Left renal pelvis (tissue), 4 donors: ENCODE measurements at places on chromosomes 5 and 9. TPM values are rescaled to one million over a fixed set of nuclear protein-coding genes. Genes with fewer than 3 reads are reported as not detected.

- no peak for DNase-seq
These were observed 28.6 kb downstream of the NKD2 start for GRCh38 chr5:1037123-1037670.

- DNase-seq = no peak
These were observed 254.0 kb upstream of the IRX1 start for GRCh38 chr5:3341446-3342240.

DNA sequence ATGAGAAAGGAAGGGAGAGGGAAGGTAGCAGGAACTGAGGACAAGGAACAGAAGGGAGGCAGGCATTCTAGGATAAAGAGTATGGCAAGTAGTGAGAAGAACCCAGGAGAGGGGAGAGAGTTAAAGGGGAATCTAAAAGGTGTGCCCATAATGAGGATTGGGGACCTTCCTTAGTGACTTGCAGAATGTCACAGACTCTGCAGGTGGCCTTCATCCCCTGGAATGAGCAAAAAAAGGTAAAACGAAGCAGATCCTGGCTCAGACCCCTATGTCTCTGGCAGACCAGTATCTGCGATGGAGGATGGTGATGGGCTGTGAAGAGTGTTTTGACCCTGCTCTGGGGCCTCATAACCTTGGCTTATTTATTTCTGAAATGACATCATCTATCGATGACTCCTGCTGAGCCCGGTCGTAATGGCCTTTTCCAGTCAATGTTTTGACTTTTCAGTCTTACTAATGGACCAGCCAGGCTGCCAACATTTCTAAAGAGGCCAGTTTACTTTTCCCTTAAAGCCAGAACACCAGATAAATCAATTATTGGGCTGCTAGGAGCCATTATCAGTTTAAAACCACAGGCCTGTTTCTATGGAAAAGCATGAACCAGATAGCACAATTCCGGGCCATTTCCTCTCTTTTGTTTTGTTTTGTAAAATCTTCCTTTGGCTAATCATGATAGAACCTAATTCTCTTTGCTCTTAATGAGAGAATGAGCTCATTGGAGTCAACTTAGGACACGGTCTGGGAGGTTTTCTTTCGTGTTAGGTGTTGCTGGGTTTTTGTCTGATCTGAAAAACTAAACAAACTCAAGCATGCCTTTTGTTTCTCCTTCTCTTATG, 3.1 kb downstream of the TMOD1 start:
- DNase-seq = no peak

DNA sequence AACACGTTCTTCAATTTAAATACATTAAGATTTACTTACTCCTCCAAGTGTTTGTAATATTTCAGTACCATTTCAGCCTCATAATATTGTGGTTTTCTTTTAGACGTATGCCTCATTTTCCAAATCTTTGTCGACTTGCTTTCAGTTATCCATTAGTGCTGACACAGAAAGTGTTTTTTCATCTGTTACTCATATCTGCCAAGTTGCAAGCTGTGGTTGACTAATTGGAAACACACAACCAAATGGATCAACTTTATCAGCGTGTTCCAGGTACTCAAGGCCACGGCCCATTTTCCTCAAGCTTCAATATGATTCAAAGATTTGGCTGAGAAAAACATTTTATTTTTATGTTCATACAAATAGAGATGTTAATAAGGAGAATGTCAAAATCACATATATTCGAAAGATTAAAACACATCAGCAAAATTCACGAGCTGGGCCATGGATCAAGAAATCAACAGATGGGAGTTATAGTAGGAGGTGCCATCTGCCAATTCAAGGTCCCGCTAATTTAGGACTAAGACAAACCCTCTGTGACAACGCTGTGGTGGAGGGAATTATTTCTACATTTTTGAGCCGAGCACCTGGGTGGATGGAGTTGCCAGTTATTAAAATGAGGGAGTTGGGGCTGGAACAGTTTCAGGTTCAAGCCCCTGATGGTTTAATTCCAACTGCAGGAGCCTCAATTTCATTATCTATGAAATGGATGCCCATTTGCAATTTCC, 27.2 kb upstream of the CCNJL start:
- no peak for DNase-seq

DNA sequence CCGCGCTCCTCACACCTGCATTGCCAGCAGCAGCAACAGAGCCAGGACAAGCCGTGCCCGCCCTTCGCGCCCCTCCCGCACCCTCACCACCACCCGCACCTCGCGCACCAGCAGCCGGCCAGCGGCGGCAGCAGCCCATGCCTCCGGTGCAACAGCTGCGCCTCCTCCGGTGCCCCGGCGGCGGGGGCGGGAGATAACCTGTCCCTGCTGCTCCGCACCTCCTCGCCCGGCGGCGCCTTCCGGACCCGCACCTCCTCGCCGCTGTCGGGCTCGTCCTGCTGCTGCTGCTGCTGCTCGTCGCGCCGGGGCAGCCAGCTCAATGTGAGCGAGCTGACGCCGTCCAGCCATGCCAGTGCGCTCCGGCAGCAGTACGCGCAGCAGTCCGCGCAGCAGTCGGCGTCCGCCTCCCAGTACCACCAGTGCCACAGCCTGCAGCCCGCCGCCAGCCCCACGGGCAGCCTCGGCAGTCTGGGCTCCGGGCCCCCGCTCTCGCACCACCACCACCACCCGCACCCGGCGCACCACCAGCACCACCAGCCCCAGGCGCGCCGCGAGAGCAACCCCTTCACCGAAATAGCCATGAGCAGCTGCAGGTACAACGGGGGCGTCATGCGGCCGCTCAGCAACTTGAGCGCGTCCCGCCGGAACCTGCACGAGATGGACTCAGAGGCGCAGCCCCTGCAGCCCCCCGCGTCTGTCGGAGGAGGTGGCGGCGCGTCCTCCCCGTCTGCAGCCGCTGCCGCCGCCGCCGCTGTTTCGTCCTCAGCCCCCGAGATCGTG, 517 bp downstream of the KCNN2 start:
- no peak for DNase-seq

- no peak for DNase-seq
These were observed 232.7 kb upstream of the ACTBL2 start for GRCh38 chr5:57715296-57715695.

- DNase-seq = no peak
These were observed 1.4 kb upstream of the GLRX start for GRCh38 chr5:95823738-95824609.

Gene OLFM1
- polyA plus RNA-seq = 15.5 TPM

Gene AFF4
- polyA plus RNA-seq = 64.8 TPM

DNA sequence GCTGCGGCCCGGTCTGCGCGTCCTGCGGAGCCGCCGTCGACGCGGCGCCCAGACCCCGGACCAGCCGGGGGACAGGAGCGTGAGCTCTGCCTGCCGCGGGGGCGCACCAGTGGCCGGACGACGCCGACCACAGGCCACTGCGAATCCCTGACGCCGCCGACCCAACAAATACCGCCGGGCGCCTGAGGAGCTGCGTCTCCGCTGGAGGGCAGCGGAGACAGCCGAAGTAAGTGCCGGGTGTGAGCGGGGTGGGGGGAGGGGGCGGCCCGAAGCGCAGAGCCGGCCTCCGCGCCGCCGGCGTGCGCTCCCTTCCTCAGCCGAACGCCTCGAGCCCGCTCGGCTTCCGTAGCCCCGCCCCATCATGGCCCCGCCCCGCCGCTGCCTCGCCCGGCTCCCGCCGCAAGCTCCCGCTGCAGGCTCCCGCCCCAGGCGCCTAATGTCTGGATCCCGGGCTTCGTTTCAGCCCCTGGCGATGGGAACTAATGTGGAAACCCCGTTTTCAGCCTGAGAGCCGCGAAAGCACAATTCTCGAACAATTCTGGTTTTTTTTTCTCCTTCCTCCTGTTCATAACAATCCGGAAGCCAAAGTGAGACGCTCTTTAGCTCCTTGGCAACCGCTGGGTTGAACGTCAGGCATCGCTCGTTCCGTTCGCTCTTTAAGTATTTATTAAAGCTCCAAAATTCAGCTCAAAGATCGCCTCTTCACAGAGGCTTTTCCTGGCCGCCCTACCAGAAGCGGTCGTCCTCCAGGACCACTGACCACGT, at the start of gene RFK:
Gene RFK, minus strand, starts transcription at position 232 of the 765 bp plus-strand sequence. CDS start 255 bp downstream, outside the sequence.
- peak; percentile 79 for DNase-seq

Gene MEIKIN
- polyA plus RNA-seq = not detected

Gene PAIP2
- 158 TPM for polyA plus RNA-seq

Gene ANKRD18A
- polyA plus RNA-seq = 4.8 TPM

DNA sequence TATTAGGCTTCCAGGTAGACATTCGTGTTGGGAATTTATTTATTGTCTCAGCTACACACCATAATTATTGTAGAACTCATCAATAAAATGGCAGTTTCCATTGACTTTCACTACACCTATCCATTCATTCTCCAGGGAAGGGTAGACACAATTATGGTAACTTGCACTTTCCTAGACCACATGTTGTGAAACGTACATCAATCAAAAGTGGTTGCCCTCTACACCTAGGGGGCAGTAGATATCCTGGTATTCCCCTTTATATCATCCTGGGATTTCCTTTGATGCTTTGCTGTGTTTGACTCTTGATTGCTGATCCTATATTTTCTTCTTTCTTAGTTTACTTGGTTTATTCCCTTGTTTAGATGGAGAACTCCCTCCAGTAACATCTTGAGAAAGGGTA, 47.9 kb downstream of the ADGRV1 start:
- no peak for DNase-seq

DNA sequence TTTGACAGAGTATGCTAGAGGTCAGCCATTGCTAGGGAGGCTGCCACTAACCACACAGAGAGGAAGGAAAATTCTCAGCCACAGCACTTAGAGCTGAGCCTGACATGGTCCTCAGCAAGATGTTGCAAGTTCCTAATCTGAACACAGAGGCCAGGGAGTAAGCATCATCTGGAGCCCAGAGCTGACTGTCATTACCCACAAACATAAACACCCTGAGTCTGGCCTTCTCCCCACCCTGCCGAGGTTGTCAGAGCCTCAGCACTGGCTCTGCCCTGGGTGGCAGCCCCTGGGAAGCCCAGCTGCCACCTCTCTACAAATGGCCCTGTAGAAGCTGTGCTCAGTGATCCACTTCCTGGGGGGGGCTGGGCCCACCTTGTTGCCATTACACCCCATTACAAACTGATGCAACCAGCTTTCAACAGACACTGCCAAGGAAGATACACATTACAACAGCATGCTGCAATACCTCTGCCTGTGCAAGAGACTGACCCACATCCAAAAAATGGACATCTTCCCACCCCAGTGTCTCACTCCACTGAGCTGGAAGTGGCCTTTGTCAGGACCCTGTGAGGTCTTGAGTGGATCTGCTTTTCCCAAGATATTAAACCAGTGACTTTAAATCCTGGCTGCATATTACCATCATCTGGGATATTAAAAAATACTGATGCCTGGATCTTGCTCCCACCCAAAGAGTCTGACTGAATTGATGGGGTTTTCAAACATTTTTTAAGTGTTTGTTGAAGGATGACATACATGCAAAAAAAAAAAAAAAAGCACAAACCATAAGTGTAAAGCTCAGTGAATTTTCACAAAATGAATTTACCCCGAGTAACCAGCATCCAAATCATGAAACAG, 33.0 kb downstream of the IRF1 start:
- no peak for DNase-seq

DNA sequence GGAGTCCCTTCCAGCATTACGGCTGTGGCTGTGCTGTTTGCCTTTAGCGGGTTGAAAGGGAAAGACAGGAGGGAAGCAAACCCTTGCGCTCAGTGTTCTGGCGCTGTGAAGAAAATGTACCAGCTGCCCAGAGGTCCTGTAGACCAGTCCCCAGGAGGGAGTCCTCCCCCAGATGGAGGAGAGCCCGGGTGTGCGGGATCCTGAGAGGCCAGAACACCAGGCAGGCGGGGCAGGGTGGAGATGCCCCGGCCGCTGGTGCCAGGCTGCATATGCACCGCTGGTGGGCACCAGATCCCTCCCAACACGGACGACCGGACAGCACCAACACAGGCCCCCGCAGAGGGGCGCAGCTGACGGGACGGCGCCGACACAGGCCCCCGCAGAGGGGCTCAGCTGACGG, 37.2 kb upstream of the SLC9A3 start:
- DNase-seq = no peak

DNA sequence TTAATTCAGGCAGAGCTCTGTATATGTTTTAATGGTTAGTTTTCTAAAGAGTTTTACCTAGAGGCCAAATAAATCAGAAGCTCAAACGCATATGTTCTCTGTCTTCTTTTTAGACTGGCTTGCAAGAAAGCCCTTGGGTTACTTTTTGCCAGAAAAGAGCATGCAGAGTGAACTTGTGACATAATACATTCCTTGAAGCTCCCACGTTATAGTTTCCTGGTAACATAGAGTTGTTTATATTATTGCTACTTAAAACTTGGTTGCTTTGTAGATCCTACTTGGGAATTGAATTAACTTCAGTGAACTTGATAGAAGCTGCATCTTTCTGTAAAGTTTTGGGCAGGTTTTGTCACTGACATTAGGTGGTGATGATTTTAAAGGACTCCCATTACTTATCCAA, 102.9 kb downstream of the C9orf152 start:
- no peak for DNase-seq

Gene WDR31
- polyA plus RNA-seq = 2.8 TPM

GRCh38 chr5:94027145-94027544, 285.7 kb upstream of the POU5F2 start:
- no peak for DNase-seq
